ENCODE measurements at places on chromosomes 7 and 10. TPM values are rescaled to one million over a fixed set of nuclear protein-coding genes. Genes with fewer than 3 reads are reported as not detected.

- no peaks in the 10 kb centered on the region for H3K4me1 ChIP-seq
- no peaks in the 10 kb centered on the region for H3K27me3 ChIP-seq
- no peak overlapping the region for H3K4me3 ChIP-seq
- H3K36me3 ChIP-seq = no peaks in the 10 kb centered on the region
These were observed 89.0 kb downstream of the PPP1R9A start for GRCh38 chr7:94996369-94996768.

- peak; percentile 66 for DNase-seq
- peaks cover 15% of the 10 kb centered on the region for H3K4me1 ChIP-seq
- H3K27me3 ChIP-seq = peaks cover 27% of the 10 kb centered on the region
These were observed 316.5 kb downstream of the ADARB2 start for GRCh38 chr10:1420661-1421362.

- no peaks in the 10 kb centered on the region for H3K36me3 ChIP-seq
- H3K4me1 ChIP-seq = peaks cover 6% of the 10 kb centered on the region
- DNase-seq = no peak
- H3K27ac ChIP-seq = peak overlapping the region; percentile 75
- H3K27me3 ChIP-seq = no peaks in the 10 kb centered on the region
These were observed 409 bp downstream of the DNMBP start for GRCh38 chr10:100009283-100009792.

GRCh38 chr10:13560597-13560996 lies 26.2 kb upstream of the PRPF18 start:
- no peaks in the 10 kb centered on the region for H3K27me3 ChIP-seq
- no peak overlapping the region for H3K4me3 ChIP-seq
- H3K27ac ChIP-seq = no peak overlapping the region
- H3K36me3 ChIP-seq = no peaks in the 10 kb centered on the region

GRCh38 chr10:97705006-97705670 lies 8.4 kb upstream of the MARVELD1 start:
- DNase-seq = no peak
- H3K4me1 ChIP-seq = peaks cover 13% of the 10 kb centered on the region
- no peaks in the 10 kb centered on the region for H3K36me3 ChIP-seq
- no peak overlapping the region for H3K27ac ChIP-seq
- H3K27me3 ChIP-seq = no peaks in the 10 kb centered on the region

DNA sequence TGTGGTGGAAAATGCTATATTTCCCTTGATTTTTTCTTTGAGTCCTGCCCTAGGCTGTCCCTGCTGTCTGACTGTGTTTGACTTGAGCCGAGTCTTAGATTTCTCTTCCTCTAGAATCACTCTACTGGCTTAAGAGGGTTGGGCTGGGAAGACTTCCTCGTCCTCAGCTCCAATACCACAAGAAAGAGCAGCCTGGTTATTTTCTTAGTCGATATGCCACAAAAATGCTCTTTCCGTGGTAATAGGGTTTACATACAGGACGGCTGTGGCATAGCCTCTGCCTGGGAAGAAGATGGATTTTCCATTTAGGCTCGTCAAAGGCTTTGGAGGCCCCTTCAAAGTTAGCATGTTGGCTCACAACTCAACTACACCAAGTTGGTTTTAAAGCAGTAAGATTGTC lies 212.0 kb upstream of the IGFBP3 start:
- no peak overlapping the region for H3K4me3 ChIP-seq
- no peaks in the 10 kb centered on the region for H3K36me3 ChIP-seq
- H3K4me1 ChIP-seq = peaks cover 3% of the 10 kb centered on the region
- no peak for DNase-seq
- no peaks in the 10 kb centered on the region for H3K27me3 ChIP-seq

Gene LRMDA
- total RNA-seq = 12.2 TPM

DNA sequence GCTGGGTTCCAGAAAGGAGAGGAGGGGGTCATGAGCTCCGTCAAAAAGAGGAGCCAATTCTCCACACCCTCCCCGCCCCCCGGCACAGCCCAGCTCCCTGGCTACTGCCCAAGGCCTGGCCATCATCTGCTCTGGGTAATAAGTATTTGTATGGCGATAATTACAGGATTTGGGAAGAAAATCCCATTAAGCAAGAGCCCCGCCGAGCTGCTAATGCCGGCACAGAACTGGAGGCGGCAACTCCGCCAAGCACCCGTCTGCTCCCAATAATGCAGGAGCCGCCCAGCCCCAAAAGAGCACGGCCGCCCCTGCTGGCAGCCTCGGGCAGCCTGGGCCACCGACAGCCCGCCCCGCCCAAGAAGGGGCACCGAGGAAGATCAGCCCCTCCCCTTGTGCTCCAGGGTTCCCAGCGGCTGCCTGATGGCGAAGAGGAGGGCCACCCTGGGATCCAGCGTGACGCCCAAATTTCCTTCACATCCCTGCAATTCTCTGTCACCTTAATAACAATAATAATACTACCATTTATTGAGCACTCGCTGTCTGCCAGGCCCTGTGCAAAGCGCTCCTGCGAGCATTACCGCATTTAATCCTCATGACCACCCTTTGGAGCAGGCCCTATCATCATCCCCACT lies 5.9 kb downstream of the SLIT1 start:
- H3K27ac ChIP-seq = no peak overlapping the region
- no peak for DNase-seq
- H3K36me3 ChIP-seq = no peaks in the 10 kb centered on the region
- no peaks in the 10 kb centered on the region for H3K4me1 ChIP-seq
- no peak overlapping the region for H3K4me3 ChIP-seq

GRCh38 chr7:15845868-15846267 lies 159.4 kb upstream of the MEOX2 start:
- DNase-seq = no peak
- H3K36me3 ChIP-seq = no peaks in the 10 kb centered on the region
- no peak overlapping the region for H3K27ac ChIP-seq
- H3K4me3 ChIP-seq = no peak overlapping the region

Gene PTPRZ1
- 0.09 TPM for total RNA-seq

DNA sequence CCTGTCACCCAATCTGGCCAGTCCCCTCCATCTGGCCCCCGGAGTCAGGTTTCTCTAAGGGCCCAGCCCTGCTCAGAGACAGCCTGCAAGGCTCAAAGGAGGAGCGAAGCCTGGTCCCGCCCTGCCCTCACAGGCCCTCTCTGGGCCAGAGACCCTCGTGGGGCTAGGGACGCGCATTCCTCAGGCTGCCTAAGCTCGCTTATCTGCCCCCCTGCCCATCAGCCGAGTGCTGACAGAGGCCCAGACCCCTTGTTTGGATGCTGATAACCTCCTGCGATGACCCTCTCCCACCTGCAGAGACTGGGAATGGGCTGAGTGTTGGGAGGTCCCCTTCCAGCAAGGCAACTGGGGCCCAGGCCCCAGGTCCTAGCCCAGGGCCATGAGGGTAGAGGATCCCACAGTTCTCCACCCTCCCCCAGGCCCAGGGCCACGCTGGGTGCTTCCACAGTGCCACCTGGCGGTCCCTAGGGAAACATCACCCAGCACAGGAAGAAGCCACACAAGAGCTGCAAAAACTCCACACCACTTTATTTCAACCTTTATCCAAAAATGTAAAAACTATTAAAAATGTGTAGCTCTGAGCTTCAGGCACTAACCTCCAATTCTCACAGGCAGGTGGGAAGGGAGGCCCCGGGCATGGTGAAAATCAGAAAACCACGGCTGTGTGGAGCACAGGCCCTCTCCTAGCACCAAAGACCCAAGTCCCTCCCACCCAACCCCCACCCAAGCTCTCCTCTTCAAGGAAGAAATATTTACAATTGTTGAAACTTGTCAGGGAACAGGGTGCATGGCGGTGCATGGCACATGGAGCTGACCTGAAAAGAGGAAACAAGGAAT lies 2.2 kb downstream of the NPM3 start:
- H3K27ac ChIP-seq = no peak overlapping the region
- H3K4me1 ChIP-seq = peaks cover 34% of the 10 kb centered on the region
- no peaks in the 10 kb centered on the region for H3K27me3 ChIP-seq
- DNase-seq = peak; percentile 79
- H3K36me3 ChIP-seq = peaks cover 10% of the 10 kb centered on the region

DNA sequence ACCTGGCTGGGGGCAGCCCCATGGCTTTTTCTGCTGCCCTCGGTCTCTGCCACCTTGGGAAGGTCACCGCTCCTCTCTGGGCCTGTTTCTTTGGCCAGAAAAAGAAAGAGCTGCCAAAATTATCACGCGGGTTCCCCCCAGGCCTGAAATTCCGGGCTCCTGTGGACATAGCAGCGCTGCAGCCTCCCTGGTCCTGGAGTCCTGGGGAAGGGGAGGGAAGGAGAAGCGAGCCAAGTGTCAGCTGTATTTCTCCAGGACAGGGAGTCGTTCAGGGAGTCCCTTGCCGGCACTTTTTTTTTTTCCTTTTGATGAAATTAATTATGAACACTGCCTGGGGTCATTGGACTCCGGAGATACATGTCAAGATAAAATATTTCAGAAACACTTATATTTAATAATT lies 152.3 kb upstream of the GPR26 start:
- no peaks in the 10 kb centered on the region for H3K36me3 ChIP-seq
- H3K27me3 ChIP-seq = no peaks in the 10 kb centered on the region
- no peak overlapping the region for H3K27ac ChIP-seq
- no peak overlapping the region for H3K4me3 ChIP-seq
- no peaks in the 10 kb centered on the region for H3K4me1 ChIP-seq

GRCh38 chr7:102254521-102254920 lies 32.1 kb upstream of the SH2B2 start:
- no peaks in the 10 kb centered on the region for H3K36me3 ChIP-seq
- no peak for DNase-seq
- no peaks in the 10 kb centered on the region for H3K27me3 ChIP-seq
- no peaks in the 10 kb centered on the region for H3K4me1 ChIP-seq
